ENCODE measurements at places on chromosomes 13 and 19.

- DNase-seq = no peak
Observed at GRCh38 chr13:75689686-75690085, 53.6 kb downstream of the LMO7 start.

GRCh38 chr19:30430206-30430734 is 58.1 kb downstream of the ZNF536 start:
- DNase-seq = no peak

DNA sequence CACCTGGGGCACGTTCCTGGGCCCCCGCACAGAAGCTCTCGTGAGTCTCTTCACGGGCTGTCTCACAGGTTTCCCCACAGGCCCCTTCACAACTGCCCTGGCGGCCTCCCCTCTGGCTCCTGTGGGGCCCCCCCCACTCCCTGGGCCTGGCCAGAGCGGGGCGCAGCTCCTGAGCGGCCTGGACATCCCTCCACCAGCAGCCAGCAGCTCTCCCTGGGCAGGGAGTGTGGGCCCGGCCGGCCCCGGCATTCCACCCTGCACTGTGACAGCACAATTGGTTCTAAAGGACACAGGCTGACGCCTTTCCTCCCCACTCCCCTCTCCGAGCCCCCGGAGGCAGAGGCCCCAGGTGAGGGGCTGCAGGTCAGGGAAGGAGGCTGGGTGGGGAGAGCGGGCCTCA is 9.5 kb upstream of the TIMM13 start:
- DNase-seq = no peak

- no peak for DNase-seq
Observed at GRCh38 chr13:26658448-26659385, 101.2 kb downstream of the WASF3 start.

DNA sequence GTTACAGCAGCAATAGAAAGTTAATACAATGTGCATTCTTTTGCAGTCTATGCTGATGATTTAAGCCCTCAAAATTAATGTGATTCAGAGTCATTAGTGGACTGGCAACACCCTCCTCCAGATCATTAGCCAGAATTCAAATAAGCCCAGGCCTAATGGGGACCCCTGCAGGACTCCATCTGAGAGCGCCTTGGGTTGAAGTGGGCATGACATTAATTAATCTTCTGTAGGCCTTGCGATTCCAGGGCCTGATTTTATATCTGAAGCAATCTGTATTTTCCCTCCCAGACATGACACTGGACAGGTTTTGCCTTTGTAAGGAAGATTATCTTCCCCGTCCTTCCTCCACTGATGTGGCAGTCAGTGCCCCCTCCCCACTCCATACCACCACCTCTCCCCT is 442.9 kb downstream of the FOXO1 start:
- no peak for DNase-seq

- no peak for DNase-seq
Observed at GRCh38 chr13:81539643-81540150, 1198.8 kb upstream of the SPRY2 start.

DNA sequence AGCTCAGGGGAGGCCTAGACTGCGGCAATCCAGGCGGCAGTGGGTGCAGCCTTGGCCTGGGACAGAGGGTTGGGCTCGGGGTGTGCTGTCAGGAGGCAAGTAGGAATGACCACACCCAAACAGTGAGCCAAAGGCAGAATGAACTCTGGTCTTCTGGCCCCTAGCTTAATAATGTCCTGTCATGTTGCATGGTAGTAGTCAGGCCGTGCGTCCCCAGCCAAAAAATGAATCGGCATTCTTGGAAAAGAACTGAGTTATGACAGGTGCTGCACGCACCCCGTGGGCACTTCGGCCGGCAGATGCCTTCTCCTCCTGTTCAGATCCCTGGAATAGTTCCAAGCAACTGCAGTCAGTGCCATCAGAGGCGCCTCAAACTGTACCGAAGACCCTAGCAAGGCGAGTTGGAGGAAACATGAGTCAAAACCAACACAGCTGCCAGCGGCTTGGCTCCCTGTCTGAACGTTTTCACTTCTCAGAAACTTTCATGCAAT is 55.9 kb downstream of the ATP7B start:
- DNase-seq = no peak

DNA sequence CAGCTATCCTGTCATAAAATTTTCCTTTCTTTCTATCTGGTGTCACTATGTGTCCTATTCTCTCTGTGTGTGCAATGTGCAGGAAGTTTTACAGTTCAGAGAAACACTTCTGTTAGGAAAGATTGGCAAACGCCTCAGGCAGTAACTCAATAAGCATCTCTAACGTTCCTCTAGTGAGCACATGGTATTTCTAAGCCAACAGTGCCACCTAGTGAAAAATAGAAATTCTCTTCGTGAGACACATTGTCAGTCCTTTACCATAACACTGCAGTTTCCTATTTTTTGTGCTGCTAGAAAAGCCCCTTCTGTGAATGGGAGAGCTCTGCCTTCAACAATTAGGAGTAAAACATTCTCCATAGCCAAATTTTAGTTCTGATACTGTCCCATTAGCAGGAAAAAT is 50.7 kb downstream of the ZNF723 start:
- no peak for DNase-seq

DNA sequence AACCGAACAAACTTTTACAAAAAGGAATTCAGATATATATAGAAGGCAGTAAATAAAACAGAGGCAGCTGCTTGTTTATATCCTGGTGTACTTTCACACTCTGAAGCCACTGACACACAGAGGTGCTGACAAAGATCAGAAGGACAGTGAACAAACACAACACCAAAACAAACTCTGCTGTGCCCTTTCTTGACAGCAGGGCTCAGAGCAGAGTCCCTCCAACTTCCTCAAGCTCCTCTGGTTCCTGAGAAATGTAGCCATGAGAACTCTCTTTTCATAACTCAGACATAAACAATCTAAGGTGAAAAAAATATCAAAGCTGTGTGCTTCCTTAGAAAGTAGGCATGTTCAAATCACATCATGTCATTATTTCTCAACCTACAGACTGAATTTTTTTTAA is 1052.8 kb upstream of the SPRY2 start:
- DNase-seq = no peak

- peak; percentile 67 for DNase-seq
Observed at GRCh38 chr19:48415395-48415794, 21.9 kb downstream of the GRIN2D start.

GRCh38 chr13:25901460-25902376 is 150.1 kb downstream of the SHISA2 start:
- no peak for DNase-seq

GRCh38 chr13:34522808-34523207 is 419.3 kb upstream of the NBEA start:
- no peak for DNase-seq

DNA sequence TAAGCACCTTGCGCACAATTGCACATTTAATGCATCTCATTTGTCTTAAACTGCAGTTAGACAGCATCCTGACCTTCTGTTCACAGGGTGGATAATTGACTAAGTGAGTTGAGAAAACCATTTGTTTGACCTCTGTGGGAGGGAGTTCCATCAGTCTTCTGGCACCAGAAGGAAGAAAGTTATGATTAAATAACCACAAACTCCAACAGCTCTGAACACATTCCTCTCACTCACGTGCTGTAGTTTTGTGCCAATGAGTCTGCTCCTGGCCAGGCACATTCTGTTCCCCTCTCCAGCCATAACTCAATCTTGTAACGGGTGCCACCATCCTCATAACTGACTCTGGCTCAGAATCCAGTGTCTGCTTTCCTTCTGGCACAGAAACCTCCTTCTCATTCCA is 817.2 kb downstream of the SLITRK1 start:
- no peak for DNase-seq

DNA sequence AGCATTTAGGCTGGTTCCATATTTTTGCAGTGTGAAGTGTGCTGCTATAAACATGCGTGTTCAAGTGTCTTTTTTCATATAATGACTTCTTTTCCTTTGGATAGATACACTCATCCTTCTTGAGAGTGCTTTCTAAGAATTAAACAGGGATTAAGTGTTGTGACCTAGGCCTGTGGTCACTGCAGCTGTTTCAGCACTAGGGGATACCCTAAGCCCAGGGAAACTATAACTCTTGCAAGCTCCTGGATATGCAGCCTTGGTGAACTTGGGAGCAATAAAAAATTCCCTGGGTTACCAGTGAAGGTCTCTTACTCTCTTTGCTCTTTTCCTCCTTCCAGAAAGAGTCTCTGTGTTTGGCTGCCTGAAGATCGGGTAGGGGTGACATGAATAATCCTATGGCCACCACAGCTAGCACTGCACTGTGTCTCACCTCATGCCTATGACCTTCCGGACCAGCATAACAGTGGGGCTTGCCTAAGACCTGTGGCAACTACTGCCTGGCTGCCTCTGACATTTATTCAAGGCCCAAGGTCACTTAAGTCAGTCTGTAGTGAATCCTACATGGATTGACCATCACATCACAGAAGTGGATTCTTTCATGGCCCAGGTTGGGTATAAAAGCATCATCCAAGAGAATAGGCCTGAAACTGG is 799.7 kb downstream of the DACH1 start:
- no peak for DNase-seq

GRCh38 chr19:55452749-55453346 is 8.6 kb downstream of the ISOC2 start:
- peak; percentile 72 for DNase-seq

DNA sequence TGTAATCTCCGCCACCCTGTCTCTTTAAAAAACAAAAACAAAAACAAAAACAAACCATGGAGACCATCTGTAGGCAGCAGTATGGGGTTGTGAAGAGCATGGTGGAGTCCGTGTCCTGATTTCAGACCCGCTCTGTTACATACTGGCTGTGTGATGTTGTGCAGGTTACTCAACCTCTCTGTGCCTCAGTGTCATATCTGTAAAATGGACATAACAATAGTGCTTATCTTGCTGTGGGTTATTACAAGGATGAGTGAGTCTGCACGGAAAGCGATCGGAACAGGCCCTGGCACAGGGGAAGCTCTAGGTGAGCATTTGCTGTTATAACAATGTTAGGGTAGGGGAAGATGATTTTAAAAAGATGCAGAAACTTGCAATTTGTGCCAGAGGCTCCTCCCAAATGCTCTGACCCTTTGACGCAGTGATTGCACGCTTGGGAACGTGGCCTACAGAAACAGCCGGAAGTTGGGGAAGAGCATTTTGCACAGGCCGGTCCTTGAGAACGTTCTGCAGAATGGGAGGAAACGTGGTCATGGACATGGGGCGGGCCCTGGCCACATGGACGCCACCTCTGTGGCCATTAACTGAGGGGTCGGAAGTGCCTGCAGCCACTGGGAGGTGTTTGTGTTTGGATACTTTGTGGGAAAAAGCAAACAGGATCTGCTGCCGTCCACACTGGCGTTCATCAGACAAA is 15.7 kb upstream of the SELENOW start:
- no peak for DNase-seq

DNA sequence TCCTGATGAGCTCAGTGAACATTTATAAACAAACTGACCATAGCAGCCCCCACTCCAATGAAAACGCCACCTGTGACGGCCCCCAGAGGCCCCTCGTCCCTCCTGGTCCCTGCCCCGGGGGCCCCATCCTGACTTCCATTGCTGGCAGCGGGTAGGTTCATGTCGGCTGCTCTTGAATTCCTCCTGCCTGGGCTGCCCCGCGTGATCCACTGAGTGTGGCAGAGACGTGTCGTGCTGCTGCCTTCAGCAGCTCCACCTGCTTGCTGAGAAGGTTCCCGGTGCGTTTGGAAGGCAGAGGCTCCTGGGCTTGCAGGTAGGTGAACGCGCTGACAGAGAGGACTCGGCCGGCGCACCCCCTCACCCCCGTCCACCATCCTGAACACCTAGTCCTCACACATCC is 11.6 kb downstream of the C2CD4C start:
- DNase-seq = no peak

- no peak for DNase-seq
Observed at GRCh38 chr13:78129359-78129758, 210.7 kb upstream of the EDNRB start.

DNA sequence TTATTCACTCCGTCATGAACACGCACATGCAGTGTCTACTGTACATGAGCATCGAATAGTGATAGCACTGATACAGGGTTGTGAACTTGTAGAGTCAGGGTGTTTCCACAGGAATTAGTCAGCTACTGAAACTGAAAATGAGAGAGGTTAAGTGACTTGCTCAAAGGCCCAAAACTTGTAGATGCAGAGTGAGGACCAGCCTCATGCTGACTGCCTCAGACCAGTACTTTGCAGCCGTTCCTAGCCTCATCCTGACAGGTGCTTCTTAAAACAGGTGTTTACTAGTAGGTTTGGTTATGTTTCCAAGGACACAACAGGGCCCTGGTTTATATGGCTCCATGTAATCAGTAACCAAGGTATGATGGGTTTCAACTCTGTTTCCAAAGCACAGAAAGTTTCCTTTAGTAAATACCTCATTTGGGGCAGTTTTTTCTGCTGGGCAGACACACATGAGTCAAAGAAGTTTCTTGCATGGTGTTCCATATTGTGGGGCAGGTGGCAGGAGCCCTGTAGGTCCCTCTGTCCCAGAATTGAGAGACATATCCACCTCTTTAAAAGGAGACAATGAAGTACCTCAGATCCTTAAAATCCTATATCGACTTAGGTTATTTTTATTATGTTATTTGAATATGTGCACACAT is 16.0 kb downstream of the FGF9 start:
- no peak for DNase-seq

- no peak for DNase-seq
Observed at GRCh38 chr13:73299787-73300186, 241.0 kb downstream of the KLF5 start.

All from NCI-H2029 treated with DMSO at 0.1 percent for 48 hours (cell line).